ENCODE measurements at places on chromosomes 11 and 22.
A peak's percentile ranks its signal among the peaks of the same experiment; 100 is the strongest.

- DNase-seq = no peak
Measured at GRCh38 chr22:44473166-44473565, 24.9 kb downstream of the RTL6 start.

- no peak for DNase-seq
Measured at GRCh38 chr11:125591649-125592304, 875 bp upstream of the STT3A start.

DNA sequence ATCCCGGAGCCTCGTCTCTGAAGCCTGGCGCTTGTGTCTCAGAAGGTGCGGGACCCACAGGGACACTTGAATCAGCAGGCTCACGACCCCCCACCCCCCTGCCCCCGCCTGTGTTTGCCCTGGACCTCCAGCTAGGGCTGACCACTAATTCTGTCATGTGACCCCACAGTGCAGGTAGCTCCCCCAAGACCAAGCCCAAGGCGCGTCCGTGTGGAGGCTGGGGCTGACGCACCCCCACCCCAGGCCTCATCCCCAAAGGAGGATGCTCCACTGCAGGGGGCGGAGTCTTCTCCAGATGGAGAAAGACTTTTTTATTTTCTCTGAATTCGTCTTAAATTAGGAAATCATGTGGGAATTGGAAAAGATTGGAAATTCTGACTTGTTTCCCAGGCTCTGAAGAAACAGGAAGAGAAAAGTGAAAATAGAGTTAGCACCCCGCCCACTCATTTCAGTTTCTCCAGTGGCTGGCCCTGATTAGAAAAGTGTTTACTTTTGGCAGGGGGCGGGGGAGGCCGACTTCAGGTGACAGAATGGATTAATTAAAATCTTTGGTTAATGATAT is 1.0 kb upstream of the RELA start:
- peak; percentile 80 for DNase-seq

DNA sequence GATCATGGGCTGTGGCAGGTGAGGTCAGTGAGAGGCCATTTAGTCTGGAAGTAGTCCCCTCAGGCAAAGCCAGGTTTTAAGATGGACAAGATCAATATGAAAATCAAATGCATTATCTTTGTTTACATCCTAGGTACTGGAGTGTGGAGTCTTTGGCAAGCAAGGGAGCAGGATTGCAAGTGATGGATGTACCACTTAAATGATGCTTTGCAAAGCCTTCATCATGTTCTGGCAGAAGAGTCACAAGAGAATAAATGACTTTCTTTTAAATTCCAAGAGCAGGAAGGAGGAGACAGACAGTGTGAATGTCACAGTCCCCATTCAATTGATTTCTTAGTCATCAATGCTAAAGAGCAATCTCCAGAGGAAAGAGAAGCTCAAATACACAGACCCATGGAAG is 908.3 kb downstream of the FAM181B start:
- no peak for DNase-seq

DNA sequence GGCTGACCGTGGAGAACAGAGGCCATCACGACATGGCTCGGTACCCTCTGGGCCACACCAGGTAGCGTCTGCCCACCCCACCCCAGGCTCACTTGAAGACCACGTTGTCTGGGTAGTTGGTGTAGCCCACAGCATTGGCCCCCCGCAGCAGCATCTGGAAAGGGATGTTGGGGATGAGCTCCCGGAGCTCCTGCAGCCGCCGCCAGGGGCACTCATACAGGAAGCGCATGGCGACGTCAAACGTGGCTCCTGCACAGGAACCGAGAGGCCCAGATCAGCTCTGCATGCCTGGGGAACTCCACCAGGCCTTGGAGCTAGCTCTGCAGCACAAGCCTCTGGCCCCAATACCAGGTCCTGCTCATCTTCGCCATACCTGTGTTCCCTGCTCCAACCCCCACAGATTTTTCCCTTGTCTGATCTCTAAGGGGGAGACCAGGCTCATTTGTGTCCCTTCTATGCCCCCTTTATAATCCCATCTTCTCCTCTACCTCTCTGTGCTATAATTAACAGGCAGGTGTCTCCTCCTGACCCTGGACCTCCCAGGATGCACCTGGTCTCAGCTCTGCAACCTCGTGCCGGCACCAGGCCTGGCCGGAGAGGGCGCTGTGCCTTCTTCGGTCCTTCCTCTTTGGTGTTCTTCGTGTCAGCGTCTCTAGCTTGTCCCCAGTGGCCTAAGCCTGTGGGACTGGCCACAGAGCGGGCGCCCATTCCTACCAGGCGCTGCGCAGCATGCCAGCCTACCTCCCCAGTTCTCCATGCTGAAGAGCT is 5.0 kb upstream of the LRFN4 start:
- no peak for DNase-seq

All from muscle of back (tissue), 13 donors.